ENCODE measurements at places on chromosomes 3 and 15.

DNA sequence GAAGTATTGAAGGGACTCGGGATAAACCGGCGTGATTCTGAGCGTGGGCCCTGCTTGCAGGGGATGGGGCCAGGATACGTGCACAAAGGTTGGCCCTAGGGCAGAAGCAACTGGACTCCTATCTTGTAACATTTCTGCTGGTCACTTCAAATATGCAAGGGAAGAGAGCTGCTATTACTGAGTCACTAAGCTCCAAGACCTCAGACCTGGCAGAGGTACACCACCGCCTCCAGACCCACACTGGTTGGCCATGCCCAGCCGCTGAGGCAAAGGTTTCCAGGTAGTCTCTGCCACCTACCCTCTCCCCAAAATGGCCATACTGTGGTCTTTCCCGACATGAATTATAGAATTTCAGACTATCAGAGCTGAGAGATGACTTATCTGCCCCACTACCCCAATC is 13.4 kb upstream of the STRA6 start:
- no peak for DNase-seq

DNA sequence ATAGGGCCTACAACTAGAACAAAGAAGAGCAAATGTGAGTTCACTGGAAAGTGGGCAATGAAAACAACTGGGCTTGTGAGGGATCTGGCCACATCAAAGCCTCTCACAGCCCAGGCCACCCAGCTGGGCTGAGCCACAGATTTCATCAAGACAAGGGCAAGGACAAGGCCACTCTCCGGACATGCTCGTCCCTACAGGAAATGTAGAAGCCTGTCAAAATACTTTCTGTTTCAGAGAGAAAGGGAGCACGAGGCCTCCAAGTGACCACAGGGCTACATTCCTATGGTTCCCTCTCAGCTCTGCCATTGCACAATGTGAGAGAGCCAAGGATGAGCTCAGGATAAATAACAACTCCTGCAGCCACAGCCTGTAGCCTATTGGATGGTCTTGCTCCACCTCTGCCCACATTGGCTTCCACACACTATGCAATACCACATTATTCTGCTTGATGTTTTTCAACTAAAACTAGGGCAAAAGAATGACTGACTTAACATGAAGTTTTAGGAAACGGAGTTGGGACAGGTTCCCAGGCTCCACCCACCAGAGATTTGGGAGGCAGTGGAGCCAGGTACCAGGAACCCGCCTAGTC is 12.1 kb downstream of the TBC1D2B start:
- DNase-seq: no peak

DNA sequence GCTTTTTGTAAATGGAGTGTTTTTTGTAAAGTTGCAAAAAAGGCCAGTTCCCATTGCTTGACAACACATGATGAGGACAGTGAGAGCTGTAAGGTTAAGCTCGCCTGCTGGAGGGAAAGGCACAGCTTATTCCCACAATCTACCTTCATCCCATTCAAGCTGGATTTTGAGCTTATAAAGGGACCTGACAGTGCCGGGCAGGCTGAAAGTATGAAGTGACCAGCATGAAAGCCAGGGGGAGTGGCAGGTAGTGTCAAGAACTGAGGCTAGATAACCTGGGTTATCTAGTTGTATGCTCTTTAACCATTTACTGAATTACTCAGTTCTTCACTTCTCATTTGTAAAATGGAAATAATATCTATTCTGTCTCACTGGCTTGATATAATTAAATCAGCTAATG is 52.3 kb upstream of the KPNA4 start:
- no peak for DNase-seq

- DNase-seq: no peak
Observed at GRCh38 chr3:2978977-2979732, 131.0 kb downstream of the IL5RA start.

GRCh38 chr3:9955067-9955502 is 2.9 kb upstream of the PRRT3 start:
- DNase-seq: no peak

DNA sequence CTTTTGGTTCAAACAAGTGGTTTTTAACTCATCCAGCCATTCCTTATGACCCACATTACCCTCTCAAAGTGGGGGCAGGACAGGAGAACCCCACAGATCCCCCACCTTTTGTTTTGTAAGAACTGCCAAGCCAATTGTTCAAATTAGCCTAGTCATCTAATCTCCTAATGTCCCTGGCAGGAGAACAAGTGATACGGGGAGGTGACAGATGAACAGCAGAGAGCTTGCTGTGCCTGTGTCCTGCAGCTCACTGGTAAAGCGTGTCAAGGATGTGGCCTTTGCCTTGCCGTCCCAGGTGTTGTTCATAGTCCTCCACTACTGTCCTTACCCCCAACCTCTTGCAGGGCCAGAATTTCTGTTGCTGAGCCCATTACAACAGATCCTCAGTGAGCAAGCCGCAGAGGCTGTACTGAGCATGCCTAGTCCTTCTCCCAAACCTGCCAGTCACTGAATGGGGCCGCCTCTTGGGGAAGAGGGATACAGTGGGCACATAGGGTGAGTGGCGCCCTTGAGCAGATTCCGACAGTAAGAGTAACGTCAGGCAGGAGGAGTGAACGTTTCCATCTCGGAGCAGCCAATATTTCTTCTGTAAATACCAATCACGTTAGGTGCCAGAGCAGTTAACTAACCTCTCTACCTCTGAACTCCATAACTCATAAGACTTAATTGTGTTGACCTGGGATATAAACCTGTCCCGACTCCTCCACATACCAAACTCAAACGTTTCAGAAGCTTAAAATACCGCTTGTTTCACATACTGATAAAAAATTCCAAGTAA is 87.4 kb downstream of the ITPR1 start:
- DNase-seq: no peak

Measured in stimulated activated CD8-positive, alpha-beta memory T cell treated with anti-CD3 and anti-CD28 coated beads, Interleukin-15, amount 100 ng/mL, for 1 hour (primary cell).